A549 treated with Hydrocortisone at 1 μM for 4 hours (cell line): ENCODE measurements at places on chromosomes 2 and 18. TPM values are rescaled to one million over a fixed set of nuclear protein-coding genes. Genes with fewer than 3 reads are reported as not detected.

VWC2L gene
- not detected in 5 replicates for total RNA-seq

SERPINB2 gene
- 0.07 to 0.12 TPM (median 0.07 TPM) in 3 of 5 replicates, not detected in the others for total RNA-seq

ATAD2B gene
- 5.9 to 8.5 TPM (median 7.2 TPM) in 5 replicates for total RNA-seq

MEP1B gene
- total RNA-seq, result 0.06 to 0.10 TPM in 2 of 5 replicates, not detected in the others

EFR3B gene
- total RNA-seq, result 8.8 to 13.1 TPM (median 9.5 TPM) in 5 replicates

RGPD3 gene
- 0.06 to 0.23 TPM (median 0.17 TPM) in 5 replicates for total RNA-seq

SRD5A2 gene
- 0.02 to 0.06 TPM (median 0.03 TPM) in 5 replicates for total RNA-seq

KHK gene
- 8.7 to 10.9 TPM (median 9.3 TPM) in 5 replicates for total RNA-seq

ABCB11 gene
- total RNA-seq, result 0.02 to 0.13 TPM (median 0.03 TPM) in 5 replicates

CD207 gene
- total RNA-seq, result not detected in 5 replicates

FN1 gene
- total RNA-seq, result 185 to 307 TPM (median 197 TPM) in 5 replicates

REG1B gene
- total RNA-seq, result not detected in 5 replicates
